Activated CD8-positive, alpha-beta memory T cell treated with anti-CD3 and anti-CD28 coated beads for 36 hours (primary cell): ENCODE measurements at places on chromosomes 11 and 22. TPM values are rescaled to one million over a fixed set of nuclear protein-coding genes. Genes with fewer than 3 reads are reported as not detected.

The ANKK1 gene
- 0.13 TPM for total RNA-seq

The PDGFB gene
- 0.78 TPM for total RNA-seq

The CYB5R2 gene
- 5.6 TPM for total RNA-seq

The MS4A6E gene
- not detected for total RNA-seq

The TRABD gene
- 99.6 TPM for total RNA-seq

The TRIM64 gene
- total RNA-seq = not detected

The GAB2 gene
- 2.6 TPM for total RNA-seq

The PKDREJ gene
- total RNA-seq = not detected

The WT1 gene
- not detected for total RNA-seq

The TUBGCP6 gene
- total RNA-seq = 44.1 TPM

The OR6T1 gene
- total RNA-seq = not detected

The SHISA8 gene
- 1.1 TPM for total RNA-seq

The PYGM gene
- 0.99 TPM for total RNA-seq

The SLC22A12 gene
- total RNA-seq = not detected

The TST gene
- total RNA-seq = 6.0 TPM

The ALDH3B1 gene
- total RNA-seq = not detected

The CNGA4 gene
- total RNA-seq = not detected

The CYTH4 gene
- 16.4 TPM for total RNA-seq

The TREH gene
- not detected for total RNA-seq

The LARGE2 gene
- 2.4 TPM for total RNA-seq

The ZNF408 gene
- total RNA-seq = 12.0 TPM

The VWCE gene
- total RNA-seq = 11.9 TPM

The CREB3L1 gene
- total RNA-seq = not detected
